Stimulated activated CD8-positive, alpha-beta memory T cell treated with anti-CD3 and anti-CD28 coated beads, Interleukin-12 subunit alpha, Interleukin-12 subunit beta, amount 100 ng/mL, for 1 hour (primary cell): ENCODE measurements at places on chromosomes 1 and 21.

GRCh38 chr1:185337246-185337645, 20.2 kb upstream of the IVNS1ABP start:
- no peak for DNase-seq

- no peak for DNase-seq
Observed at GRCh38 chr1:209202830-209203532, 380.5 kb upstream of the CAMK1G start.

- DNase-seq: no peak
Observed at GRCh38 chr1:33407352-33408092, 23.4 kb downstream of the PHC2 start.

- no peak for DNase-seq
Observed at GRCh38 chr21:37006486-37007291, at the start of gene RIPPLY3. Gene RIPPLY3 (plus strand): TSS chr21:37006702. CDS start chr21:37006773, 71 bp downstream.

DNA sequence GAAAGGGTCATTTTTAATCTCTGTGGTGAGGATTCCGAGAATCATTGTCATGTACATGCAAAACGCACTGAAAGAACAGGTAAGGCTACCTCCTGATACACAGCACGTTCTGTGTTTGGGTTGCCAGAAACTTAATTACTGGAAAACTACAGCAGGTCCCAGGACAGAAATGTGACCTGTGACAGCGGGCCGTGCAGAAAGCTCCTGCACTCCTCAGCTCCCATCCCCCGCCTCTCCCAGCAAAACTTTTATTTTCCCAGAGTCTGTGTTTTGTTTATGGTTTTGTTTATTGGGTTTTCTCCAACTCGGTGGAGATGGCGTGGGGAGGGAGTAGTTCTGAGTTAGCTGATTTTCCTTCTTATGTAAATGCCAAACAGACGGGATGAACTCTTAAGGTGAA, 44.7 kb downstream of the SLC44A3 start:
- no peak for DNase-seq

DNA sequence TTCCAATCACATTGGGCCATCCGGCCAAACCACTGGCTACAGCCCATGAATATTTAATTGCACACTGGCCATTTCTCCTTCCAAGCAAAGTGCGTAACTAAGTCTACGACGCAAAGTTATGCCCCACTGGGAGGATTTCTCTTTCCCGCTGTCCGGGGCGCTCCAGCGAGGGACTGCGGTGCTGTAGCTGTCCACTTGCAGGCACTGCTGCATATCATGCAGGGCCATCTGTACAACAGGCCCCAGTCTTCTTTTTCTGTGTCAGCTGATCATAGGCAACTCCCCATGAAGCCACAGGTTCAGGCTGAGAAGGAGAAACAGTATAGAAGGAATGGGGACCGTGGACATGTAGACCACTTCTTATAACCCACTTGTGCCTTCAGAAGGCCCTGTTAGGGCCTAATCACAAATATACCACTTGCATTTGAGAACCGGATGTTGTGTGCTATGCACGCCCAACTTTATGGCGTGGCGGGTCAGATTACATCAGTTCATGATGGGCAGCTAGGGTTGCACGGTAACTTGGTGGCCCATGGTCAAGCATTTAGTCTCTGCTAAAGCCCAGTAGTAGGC, 58.0 kb downstream of the ADSS2 start:
- DNase-seq: no peak

GRCh38 chr1:246077476-246077875, 429.6 kb downstream of the SMYD3 start:
- no peak for DNase-seq

GRCh38 chr1:29119121-29119929, 4.4 kb downstream of the TMEM200B start:
- DNase-seq: no peak

- no peak for DNase-seq
Observed at GRCh38 chr1:220283625-220284024, 11.4 kb upstream of the RAB3GAP2 start.
